ENCODE measurements at places on chromosomes 3 and 15.

DNA sequence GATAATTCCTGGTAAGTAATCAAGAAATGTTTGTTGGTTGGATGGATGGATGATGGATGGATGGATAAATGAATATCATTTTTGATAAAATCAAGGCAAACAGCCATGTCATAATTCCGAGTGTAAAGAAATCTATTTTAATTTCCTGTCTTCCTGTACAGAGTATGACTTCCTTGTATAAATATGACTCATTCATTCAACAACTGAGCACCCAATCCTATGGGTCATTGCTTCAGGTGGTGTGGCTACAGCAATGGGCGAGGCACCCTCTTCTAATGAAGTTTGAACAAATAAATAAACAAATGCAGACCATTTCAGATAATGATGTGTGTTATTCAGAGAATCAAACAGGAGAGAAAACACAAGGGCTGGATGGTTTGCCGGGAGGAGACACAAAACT is 198.7 kb downstream of the TNIK start:
- no peak for DNase-seq

- DNase-seq: no peak
These were observed 31.6 kb downstream of the SLC24A1 start for GRCh38 chr15:65653341-65653740.

- no peak for DNase-seq
These were observed 69.4 kb downstream of the ARNT2 start for GRCh38 chr15:80473286-80474223.

GRCh38 chr3:82773207-82773606 is 1011.8 kb upstream of the GBE1 start:
- DNase-seq: no peak

- DNase-seq: no peak
These were observed 253.4 kb downstream of the VGLL3 start for GRCh38 chr3:86737517-86737916.
